Activated T-cell treated with anti-CD3 and anti-CD28 coated beads for 24 hours (primary cell): ENCODE measurements at places on chromosomes 3 and 15.
A peak's percentile ranks its signal among the peaks of the same experiment; 100 is the strongest.

DNA sequence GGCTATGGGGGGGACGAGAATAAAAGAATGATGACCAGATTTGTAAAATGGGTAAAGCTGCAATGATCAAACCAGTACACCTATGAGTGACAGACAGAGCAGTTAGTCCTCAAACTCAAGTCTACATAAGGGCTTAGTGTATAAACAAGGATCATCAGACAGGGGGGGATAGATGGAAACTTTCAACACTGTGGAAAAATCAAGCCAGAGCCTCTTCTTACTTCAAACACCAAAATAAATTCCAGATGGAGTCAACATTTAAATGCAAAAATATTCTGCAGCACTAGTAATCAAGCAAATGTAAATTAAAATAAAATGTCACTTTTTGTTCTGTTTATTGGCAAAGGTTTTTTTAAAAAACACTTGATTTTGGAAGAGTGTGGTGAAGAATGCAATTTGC is 205.9 kb upstream of the RGMA start:
- DNase-seq = no peak

- no peak for DNase-seq
Observed at GRCh38 chr3:60189304-60189703, 1061.9 kb downstream of the FHIT start.

DNA sequence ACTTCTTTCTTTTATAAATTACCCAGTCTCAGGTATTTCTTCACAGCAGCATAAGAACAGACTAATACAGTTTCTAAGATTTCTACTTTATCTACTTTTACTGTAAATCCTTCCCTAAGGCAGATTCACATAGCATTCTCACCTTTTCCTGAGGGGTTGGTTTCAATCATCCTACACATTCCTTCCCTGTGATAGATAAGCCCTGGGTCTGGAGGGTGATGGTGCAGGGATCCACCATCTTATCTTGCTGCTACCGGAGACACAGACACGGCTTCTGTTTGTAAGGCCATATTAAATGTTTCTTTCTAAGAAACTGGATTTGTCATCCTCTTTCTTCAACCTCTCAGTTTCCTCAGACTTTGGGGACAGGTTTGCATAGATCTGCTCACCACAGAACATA is 6.1 kb downstream of the IQCF5 start:
- no peak for DNase-seq

DNA sequence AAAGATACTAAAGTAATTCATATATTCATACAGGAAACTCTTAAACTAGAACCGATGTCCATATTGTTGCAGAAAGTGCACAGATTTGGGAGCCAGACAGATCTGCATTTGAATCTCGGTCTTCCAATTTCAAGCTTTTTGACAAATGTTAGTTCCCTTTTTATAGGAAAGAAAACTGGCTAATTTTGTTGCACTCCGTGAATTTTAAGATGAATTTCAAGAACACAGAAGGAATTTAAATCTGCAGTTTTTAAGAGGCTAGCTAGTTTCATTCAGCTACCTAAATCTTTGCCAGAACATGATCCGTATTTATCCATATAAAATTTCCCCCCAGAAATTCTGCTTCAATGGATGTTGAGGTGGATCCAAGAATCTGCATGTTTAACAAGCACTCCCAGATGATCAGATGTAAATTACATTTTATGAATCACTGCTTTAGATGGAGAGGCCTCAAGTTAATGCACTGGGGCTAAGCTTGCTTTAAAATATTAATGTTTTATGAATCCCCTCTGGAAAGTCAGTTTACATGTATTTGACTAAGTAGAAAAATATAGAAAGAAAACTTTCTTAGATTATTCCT is 1296.3 kb upstream of the CADM2 start:
- DNase-seq = no peak

GRCh38 chr3:12890610-12891390 is 49.4 kb upstream of the RPL32 start:
- DNase-seq = no peak

GRCh38 chr3:189631409-189631808 is 220 bp downstream of the TP63 start:
- no peak for DNase-seq

DNA sequence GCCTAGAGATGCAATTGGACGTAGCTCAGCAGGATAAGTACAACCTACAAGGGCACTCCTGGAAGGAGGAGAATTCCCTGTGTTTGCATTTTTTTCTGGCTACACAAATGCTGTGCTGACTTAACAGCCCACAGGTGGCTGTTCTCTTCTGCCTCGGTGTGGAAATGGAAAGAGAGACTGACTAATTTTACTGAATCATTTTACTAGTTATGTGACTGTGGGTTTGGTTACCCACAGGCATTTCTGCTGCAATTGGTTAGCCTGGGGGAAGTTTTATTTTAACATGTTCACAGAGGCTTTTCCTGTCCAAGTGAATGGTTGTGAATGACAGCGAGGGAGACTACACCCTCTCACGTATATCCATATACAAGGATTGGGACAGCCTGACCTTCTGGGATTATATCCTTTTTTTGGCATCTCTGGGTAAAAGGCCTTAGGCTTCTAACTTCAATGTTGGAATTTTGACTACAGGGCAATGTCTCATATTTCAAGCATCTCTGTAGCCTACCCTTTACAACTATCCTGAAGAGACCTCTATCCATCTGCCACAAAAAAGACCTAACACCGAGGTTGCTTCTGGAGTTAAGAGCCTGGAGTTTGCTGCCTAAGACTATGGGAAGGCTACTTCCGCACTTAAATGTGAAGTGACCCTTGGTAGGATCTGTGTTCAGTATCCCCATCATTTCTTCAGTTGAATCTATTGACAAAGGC is 67.2 kb upstream of the TP63 start:
- DNase-seq = no peak

- DNase-seq = no peak
Observed at GRCh38 chr3:59798372-59799086, 748.7 kb upstream of the CFAP20DC start.

DNA sequence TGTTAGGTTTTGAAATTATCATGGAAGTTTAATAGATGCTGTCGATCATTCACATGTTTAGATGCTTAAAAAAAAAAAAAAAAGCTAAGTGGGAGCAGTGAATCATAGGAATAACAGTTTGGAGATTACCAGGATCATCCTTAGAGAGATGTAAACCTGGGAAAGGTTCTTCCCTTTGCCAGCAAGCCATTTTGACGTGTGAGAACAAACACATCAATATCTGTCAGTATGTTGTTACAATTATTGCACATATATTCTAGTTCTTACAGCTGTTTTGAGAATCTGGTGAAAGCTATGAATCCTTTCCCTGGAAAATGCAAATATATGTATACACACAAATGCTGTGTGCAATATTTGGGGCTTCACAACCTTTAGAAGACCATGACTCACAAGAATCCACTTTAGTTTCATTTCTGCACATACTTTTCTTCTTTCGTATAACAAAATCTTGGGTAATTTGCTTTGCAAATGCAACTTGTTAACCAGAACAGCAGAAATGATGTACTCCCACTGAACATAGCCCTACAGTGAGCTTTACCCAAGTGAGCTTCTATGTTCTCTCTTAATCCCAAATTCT is 12.0 kb downstream of the NFKBIZ start:
- DNase-seq = no peak

- DNase-seq = no peak
Observed at GRCh38 chr3:194030372-194030771, 105.6 kb upstream of the HES1 start.

DNA sequence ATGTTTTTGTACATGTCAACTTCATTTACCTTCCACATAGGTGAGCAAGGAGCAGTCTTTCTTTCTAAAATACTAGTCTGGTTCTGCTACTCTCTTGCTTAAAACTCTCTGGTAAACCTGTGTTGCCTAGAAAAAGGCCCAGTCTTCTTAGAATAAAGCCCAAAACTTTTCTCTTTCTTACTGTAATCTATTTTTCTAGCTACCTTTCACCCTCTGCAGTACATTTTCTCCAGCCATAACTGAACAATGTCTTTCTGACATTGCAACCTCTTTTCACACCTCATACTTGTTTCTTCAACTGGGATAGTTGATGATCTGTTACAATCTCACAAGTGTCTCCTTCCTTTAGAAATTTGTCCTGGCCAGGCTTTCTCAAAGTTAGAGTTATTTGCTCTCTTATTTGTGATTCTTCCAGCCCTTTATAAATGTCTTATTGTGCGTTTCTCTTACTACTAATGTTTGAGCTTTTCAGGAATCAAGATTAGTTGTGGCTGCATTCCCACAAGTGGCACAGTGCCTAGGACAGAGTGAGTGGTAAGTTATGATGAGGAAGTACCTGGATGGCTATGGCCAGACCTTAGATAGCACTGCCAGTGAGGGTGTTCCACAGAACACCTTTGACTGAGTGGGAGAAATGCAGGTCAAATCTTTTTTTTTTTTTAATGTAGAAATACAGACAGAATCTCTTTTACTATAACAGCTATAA is 313.4 kb upstream of the SATB1 start:
- DNase-seq = no peak

- no peak for DNase-seq
Observed at GRCh38 chr3:12977117-12977808, 96.0 kb downstream of the IQSEC1 start.

GRCh38 chr3:133989936-133990702 is 39.6 kb downstream of the SLCO2A1 start:
- no peak for DNase-seq

DNA sequence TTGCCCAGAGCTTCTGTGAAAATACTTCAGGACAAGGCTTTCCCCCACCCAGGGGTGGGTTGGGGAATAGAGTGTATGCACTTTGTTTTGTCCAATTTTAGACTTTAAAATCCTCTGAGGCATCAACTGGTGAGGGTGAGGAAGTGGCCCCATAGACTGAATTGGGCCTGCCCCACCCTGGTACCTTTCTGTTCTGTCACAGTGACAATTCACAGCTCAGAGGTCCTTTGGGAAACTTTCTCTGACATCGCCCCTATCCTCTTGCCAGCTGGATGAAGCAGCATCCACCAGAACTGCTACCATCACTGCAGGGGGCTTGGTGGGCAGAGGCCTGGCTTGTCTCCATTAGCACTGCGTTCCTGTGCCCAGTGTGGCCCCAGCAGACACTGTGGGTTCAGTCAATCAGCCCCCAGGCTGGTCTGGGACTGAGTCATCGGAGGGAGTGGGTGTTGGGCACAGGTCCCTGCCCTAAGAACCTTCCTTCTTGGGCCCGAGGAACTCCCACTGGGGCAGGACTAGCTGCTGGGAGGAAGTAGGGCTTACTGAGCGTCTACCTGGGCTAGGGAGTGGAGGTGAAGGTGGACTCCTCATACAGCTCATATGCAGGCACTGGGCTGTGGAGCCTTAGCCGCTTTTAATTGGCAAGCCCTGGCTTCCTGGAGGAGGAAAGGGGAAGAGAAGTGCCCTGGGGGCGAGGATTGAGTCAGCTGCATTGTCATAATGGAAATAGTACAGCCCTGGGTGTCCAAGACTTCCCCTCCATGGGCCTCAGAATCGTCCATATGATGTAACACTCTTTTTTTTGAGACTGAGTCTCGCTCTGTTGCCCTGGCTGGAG is 1.5 kb upstream of the PPM1M start:
- no peak for DNase-seq

GRCh38 chr3:62749657-62750056 is 125.6 kb downstream of the CADPS start:
- DNase-seq = no peak

DNA sequence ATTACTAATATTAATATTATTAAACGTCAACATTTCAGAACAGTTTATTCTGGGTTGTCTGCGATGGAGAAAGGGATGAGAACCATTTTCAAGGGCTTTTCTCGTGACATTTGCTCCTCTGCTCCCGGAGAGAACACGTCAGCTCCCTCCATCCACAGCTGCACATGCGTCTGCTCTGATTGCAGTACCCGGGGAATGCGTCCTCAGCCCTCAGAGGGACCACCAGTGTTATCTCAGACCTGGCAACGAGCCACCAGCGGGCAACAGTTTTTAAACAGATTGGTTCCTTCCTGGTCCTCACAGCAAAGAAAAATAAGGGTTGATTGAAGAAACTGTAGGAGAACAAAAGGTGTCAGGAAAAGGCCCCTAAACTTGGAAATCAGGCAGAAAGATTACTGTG is 202.2 kb upstream of the ADAMTS9 start:
- no peak for DNase-seq

GRCh38 chr3:193732827-193733226 is 139.8 kb downstream of the OPA1 start:
- DNase-seq = no peak

GRCh38 chr15:38894243-38894948 is 329.8 kb upstream of the RASGRP1 start:
- DNase-seq = no peak

DNA sequence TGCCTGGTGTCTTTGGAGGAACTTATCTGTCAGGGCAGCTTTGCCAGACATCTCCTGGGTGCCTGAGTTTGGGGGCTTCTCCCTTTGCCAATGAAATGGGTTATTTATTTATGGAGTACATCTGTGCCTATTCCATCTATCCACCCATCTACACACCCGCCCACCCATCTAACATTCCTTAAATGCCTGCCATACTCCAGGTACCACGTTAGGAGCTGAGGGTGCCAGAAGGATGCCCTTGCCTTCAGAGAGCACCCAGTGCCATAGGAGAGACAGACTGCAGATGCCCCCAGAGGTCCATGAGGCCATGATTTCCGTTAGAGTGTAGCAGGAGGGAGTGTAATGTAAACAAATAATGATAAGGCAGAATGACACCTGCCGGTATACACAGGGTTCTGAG is 21.8 kb upstream of the KIF23 start:
- DNase-seq = no peak

DNA sequence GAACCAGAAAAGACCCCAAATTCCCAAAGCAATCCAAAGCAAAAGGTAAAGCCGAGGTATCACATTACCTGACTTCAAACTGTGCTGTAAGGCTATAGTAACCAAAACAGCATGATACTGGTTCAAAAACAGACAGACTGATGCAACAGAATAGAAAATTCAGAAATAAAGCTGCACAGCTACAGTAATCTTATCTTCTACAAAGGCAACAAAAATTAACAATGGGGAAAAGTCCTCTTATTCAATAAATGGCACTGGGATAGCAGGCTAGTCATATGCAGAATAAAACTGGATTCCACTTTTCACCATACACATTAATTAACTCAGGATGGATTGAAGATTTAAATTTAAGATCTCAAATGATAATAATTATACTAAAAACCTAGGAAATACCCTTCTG is 392.6 kb upstream of the CBLB start:
- no peak for DNase-seq

GRCh38 chr3:129576514-129577352 is 29.7 kb downstream of the PLXND1 start:
- peak; percentile 21 for DNase-seq
